ENCODE measurements at places on chromosomes 3 and 15. TPM values are rescaled to one million over a fixed set of nuclear protein-coding genes. Genes with fewer than 3 reads are reported as not detected.
A peak's percentile ranks its signal among the peaks of the same experiment; 100 is the strongest.

The DNASE1L3 gene
- not detected for total RNA-seq

The ZNF619 gene
- total RNA-seq = 2.8 TPM

GRCh38 chr15:47039225-47039624 lies 678.1 kb upstream of the SEMA6D start:
- DNase-seq = no peak

- DNase-seq = no peak
Observed at GRCh38 chr3:185727873-185728272, 97.0 kb downstream of the IGF2BP2 start.

DNA sequence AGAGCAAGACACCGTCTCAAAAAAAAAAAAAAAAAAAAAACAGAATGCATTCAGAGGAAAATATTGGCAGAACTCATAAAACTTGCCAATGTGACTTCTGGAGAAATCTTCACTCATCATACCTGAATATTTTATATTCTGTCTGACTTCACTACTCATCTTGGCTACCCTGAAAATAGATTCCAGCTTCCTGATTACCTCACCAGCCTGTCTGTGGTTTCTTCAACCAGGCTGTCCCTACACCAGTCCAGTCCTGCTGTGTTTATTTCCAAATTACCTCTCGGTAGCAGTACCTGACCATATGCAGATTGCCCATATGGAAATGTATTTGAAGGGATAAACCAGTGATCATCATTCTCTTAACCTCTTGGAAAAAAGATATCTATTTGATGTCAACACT lies 9.3 kb upstream of the P3H2 start:
- no peak for DNase-seq

DNA sequence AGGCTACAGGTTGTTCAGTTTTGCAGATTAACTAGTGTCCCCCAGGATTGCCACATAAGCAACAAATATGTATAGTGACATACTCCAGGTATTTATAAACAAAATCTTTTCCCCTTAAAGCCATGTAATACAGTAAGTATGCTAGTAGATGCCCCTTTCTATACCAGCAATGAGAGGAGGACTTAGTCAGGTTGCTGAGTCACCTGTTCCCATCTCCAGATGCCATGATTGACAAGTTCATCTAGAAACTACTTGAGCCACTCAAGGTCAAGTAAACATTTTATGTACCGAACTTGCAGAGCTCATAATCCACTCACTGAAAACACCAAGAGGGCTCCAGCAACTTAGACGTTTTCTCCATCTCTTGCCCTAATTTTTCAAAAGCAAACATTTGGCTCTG lies 18.2 kb downstream of the SLC9A9 start:
- peak; percentile 31 for DNase-seq

- DNase-seq = no peak
Observed at GRCh38 chr15:47813748-47814384, 96.6 kb downstream of the SEMA6D start.

Measured in esophagus muscularis mucosa (tissue), 4 donors.